ENCODE measurements at places on chromosomes 11 and 22. TPM values are rescaled to one million over a fixed set of nuclear protein-coding genes. Genes with fewer than 3 reads are reported as not detected.

- no peak for DNase-seq
These were observed 36.3 kb upstream of the LYVE1 start for GRCh38 chr11:10604798-10605197.

GRCh38 chr11:28673691-28674432 lies 565.7 kb downstream of the METTL15 start:
- no peak for DNase-seq

DNA sequence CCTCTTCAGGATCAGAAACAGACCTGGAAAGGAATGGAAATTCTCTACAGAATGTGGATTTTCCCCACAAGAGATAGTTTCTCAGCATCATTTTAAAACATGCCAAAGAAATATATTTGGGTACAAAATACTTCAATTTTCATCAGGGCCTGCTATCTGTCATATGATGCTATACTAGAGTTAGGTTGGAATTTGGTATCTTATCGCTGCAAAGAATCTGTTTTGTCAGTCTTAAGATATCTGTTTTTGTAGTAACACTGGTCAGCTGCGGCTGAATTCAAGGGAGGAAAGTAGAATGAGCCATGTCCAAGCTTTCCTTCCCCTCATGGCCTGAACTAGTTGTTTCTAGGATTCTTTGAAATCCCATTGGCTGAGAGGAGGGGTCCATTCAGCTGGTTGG lies 806.4 kb downstream of the KCNA4 start:
- no peak for DNase-seq

Gene AIFM3
- total RNA-seq: 3.4 TPM
